Activated CD4-positive, alpha-beta memory T cell treated with anti-CD3 and anti-CD28 coated beads for 36 hours (primary cell): ENCODE measurements at places on chromosomes 2 and 18.

GRCh38 chr2:129297430-129297829 is 682.0 kb upstream of the RAB6C start:
- DNase-seq = no peak

GRCh38 chr2:157056200-157056676 is 201.3 kb upstream of the GALNT5 start:
- DNase-seq = no peak

DNA sequence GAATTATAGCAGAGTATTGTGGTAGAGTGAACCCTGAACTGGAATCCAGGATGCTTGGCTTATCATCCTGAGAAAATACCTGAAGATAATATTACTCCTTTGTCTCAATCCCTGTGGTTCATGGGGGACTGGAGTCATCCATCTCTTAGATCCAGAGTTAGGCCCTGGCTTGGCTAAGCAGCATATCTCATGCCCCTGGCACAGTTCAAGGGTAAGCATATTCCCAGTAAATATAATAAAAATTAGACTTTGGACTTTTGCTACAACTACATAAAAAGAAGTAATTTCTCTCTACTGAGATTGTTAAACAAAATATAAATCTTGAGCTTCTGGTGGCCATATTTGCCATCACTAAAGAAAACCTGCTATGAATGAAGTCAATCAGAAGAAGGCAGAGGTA is 47.7 kb upstream of the STK39 start:
- no peak for DNase-seq

DNA sequence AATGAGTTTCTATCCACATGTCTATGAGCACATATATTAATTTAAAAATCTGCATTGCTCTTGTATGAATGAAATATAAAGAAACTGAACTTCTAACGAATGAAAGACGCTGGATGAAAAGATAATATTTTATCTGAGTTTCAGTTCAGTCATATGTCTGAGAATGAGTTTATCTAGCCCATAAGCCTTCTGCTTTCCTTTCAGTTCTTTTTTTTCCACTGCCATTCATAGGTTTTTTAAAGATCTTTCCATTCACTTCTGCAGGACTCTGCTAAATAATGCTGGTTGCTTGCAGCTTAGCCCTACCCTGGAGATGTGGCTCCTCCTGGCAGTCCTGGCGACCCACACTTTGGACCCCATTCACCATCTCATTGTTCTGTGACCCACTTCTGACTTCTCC is 109.0 kb downstream of the BCL2 start:
- DNase-seq = no peak
